NCI-H1436 (cell line): ENCODE measurements at places on chromosomes 16 and 17.

- peak; percentile 64 for DNase-seq
Observed at GRCh38 chr17:49508061-49508865, 13.2 kb downstream of the NGFR start.

DNA sequence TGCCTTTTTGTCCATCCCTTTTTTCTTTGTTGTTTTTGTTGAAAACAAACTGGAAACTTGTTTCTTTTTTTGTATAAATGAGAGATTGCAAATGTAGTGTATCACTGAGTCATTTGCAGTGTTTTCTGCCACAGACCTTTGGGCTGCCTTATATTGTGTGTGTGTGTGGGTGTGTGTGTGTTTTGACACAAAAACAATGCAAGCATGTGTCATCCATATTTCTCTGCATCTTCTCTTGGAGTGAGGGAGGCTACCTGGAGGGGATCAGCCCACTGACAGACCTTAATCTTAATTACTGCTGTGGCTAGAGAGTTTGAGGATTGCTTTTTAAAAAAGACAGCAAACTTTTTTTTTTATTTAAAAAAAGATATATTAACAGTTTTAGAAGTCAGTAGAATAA lies 4.9 kb downstream of the SOX9 start:
- no peak for DNase-seq

DNA sequence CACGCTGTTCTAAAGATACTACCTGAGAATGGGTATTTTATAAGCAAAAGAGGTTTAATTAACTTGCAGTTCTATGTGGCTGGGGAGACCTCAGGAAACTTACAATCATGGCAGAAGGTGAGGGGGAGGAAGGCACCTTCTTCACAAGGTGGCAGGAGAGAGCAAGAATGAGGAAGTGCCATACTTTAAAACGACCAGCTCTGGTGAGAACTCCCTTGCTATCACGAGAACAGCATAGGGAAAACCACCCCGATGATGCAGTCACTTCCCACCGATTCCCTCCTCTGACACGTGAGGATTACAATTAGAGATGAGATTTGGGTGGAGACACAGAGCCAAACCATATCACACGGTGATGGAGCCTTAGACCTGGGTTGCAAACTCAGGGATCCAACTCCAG lies 317.5 kb upstream of the EEF2KMT start:
- no peak for DNase-seq

DNA sequence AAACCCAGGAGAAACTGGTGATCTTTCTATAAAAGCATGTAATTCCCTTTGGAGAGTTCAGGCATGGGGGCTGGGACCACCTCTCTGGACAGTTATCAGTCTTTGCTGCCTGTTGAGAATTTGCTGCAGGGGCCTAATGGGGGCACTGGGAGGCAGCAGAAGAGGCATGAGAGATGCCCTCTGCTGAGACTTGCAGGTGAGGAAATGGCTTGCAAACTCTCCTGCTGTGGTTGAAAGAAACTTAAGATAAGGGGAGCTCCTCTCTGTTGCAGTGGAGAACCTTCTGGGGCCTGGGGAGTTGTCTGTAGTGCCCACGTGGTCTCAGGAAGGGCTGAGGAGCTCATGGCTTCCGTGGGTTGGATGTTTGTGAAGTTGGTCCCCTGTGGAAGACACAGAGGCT lies 301.1 kb upstream of the FOXF1 start:
- no peak for DNase-seq

DNA sequence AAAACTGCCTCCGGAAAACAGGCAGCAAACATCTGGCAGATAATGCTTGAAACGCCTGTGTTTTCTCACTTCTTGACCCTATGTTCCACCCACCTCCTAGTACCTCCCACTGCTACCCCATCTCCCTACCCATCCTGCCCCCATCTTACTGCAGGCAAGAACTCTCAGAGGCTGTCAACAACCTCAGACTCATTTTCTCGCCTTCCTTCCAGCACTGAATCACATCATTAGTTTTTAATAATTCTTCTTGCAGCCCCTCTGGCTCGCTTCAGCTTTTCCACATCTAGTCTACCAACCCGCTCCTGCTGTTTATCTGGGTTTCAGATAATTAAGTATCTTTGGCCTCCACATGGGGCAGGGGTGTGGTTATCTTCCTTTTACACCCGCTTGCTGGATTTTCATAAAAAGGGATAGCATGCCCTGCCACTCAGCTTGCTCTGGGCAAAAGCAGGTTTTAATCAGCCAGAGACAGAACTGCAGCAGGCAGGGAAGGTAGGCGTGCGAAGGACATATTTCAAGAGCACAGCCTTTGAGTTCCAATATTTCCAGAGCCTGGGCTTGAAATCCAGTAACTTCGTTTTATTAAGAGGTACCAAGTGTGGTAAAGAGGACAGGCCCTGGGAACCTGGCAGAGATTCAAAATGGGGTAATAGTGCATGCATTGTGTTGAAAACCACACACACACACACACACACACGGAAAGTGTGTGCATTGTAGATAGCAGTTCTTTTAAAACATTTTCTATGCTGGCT lies 87.5 kb downstream of the BMERB1 start:
- no peak for DNase-seq
